ENCODE measurements at places on chromosomes 2 and 18.

- peak; percentile 66 for DNase-seq
Measured at GRCh38 chr2:48247206-48247605, 282.7 kb upstream of the STON1 start.

DNA sequence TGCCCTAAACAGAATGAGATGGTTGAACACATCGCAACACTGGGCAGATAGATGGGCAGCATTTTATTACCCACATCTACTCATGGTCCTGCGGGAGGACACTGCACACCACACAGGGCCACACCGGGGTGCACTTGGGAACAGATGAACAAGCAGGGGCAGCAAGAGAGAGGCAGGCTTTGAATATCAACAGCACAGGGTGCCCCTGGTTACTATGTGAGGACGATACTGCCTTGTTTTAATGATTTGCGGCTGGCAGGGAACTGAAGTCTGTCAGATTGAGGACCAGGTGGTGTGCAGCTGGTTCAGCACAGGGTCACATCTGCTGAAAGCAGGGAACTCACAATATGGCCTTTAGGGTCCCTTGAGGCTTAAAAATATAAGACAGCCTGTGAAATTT lies 195.7 kb downstream of the PIEZO2 start:
- no peak for DNase-seq

- no peak for DNase-seq
Measured at GRCh38 chr2:195622966-195623365, 34.1 kb upstream of the SLC39A10 start.

DNA sequence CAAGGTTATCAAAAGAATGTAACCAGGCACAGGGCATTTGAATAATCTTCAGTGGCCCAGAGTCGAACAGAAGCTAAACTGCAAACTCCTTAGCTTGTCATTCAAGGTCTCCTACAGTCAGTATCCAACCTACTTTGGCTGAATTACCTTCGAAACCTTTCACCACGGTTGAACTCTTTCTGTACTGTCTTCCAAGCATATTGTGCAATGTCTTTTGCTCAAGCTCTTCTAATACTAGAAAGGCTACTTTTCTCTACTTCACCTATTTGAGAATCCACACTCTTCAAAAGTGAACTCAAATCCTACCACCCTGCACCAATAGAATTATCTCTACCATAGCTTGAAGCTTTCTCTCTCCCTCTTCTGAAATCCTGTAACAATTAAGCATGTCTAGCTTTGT lies 142.9 kb downstream of the NR4A2 start:
- DNase-seq = no peak

DNA sequence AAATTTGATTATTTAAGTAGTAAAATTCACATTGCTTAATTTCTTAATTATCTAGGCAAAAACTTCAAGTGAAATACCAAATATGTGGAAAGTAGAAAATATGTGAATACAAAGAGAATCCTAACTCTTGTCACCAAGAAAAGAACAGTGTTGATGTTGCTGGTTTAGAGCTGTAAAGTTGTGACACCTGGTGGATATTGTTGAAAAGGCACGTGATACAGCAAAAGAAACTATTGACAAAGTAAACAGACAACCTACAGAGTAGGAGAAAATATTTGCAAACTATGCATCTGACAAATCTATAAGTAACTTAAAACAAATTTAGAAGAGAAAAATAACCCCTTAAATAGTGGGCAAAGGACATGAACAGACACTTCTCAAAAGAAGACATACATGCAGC lies 25.6 kb upstream of the ZC3H15 start:
- DNase-seq = peak; percentile 11

- no peak for DNase-seq
Measured at GRCh38 chr2:186044761-186045160, 306.2 kb downstream of the FSIP2 start.

DNA sequence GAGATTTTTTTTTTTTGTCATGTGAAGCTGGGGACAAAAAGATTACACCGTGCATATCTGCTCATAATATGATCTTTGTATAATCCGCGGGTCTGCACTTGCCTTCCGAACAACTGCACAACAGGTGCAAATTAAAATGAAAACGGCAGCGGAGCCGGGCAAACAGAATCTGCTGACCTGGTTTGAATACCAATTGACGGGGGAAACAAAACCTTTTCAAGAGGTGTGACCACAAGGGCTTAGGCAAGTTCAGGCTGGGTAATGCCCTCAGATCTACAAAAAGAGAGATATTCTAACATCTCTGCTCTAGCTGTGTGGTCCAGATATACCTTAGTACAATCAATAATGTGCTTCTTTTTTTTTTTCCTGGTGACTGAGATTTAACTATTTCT lies 88.5 kb downstream of the ZEB2 start:
- DNase-seq = no peak

DNA sequence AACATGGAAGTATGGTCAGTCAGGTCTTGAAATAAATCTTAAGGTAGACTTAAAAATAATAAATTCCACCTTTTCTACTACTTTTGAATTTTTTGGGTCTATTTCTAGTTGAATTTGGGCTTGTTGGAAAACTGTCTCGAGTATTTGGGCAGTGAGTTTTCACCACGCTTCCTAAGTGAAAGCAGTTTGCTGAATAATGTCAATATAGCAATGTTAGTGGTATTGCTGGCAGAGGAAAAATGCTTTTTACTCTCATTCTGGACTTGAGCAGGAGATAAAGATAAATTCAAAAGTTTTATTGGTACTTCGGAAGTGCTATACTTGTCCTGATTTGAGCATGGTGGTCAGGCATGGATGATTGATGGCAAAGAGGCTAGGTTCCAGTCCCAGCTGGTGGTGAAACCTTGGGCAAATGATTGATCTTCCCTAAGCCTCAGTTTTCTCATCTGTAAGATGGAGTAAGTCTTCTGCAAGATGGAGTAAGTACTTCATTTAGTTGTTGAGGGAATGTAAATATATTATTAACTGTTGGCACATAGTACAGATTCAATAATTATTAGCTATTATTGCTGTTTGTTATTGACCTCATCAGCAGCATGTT lies 503.5 kb upstream of the ZEB2 start:
- DNase-seq = no peak

GRCh38 chr2:62854600-62855514 lies 149.3 kb downstream of the EHBP1 start:
- no peak for DNase-seq

All from fibroblast of skin of right biceps (primary cell).